BJ (cell line): ENCODE measurements at places on chromosomes 11 and 22. TPM values are rescaled to one million over a fixed set of nuclear protein-coding genes. Genes with fewer than 3 reads are reported as not detected.

The POU2AF2 gene
- polyA plus RNA-seq = not detected in 2 replicates

The PKDREJ gene
- not detected in 2 replicates for polyA plus RNA-seq

The C11orf52 gene
- polyA plus RNA-seq = 2.7 and 2.9 TPM in 2 replicates

The FANCF gene
- 4.0 and 4.1 TPM in 2 replicates for polyA plus RNA-seq

The KCNK4 gene
- polyA plus RNA-seq = 0.05 TPM in 1 of 2 replicates, not detected in the other

- no peak for DNase-seq
Measured at GRCh38 chr11:123356539-123356938, 73.5 kb upstream of the GRAMD1B start.

GRCh38 chr11:2299773-2300172 lies 1.9 kb downstream of the C11orf21 start:
- no peak for DNase-seq

DNA sequence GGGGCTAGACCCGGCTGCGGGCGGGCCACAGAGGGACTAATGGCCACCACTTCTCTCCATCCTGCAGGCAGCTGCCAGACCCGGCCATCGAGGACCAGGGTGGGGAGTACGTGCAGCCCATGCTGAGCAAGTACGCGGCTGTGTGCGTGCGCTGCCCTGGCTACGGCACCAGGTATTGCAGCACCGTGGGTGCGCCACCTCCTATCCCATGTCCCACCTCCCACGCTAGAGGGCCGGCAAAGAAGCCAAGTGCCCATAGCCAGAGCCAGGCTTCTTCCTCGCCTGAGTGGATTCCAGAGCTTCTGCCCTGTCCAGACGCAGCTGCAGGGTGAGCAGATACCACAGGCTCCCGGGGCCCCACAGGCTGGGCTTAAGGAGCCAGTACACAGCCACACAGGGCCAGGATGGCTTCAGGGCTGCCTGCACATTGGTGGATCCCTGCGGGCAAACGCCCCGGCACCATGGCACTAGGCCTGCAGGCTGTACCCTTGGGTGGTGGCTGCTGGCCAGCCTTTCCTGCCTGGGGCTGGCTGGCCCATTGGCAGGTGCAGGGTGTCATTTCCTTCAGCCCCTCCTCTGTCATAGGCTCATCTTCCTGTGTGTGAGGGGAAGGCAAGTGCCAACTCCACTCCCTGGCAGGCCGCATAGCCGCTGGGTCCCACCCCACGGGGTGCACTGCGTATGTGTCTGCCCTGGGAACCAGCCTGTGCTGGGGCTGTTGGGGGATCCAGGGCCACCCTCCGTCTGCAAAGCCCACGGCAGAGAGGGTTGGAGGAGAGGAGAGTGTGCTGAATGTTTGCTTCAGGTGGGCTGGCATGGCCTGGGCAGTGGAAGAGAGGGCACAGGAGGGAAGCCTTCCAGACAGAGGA lies 16.5 kb upstream of the DGCR8 start:
- no peak for DNase-seq

- no peak for DNase-seq
Measured at GRCh38 chr11:128195057-128195751, 392.2 kb downstream of the ETS1 start.

The DSCAML1 gene
- not detected in 2 replicates for polyA plus RNA-seq

- DNase-seq = no peak
Measured at GRCh38 chr11:30510750-30511149, 75.4 kb downstream of the MPPED2 start.

GRCh38 chr11:64659417-64660144 lies 63.4 kb downstream of the NRXN2 start:
- peak; percentile 84 for DNase-seq

GRCh38 chr11:69314555-69314954 lies 20.6 kb downstream of the MYEOV start:
- DNase-seq = no peak

The OR8G1 gene
- not detected in 2 replicates for polyA plus RNA-seq

DNA sequence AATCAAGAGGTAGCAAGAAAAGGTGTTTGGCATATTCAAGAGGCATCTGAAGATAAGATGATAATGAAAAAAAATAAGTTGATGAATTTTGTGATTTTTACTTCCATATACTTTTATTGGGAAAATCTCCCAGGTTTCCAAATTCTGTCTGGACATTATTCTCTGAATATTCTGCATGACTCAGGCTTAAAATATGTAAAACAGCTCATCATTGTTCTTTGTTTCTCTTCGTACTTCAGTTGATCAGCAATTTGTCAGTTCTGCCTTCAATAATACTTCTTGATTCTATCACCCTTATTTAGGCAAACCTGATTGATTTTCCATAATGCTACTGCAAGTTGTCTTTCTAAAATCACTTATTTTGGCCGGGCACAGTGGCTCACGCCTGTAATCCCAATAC lies 30.2 kb downstream of the GTF2H1 start:
- DNase-seq = no peak

GRCh38 chr11:118260353-118260752 lies 3.7 kb downstream of the MPZL2 start:
- no peak for DNase-seq

The COA4 gene
- 61.6 and 62.5 TPM in 2 replicates for polyA plus RNA-seq

DNA sequence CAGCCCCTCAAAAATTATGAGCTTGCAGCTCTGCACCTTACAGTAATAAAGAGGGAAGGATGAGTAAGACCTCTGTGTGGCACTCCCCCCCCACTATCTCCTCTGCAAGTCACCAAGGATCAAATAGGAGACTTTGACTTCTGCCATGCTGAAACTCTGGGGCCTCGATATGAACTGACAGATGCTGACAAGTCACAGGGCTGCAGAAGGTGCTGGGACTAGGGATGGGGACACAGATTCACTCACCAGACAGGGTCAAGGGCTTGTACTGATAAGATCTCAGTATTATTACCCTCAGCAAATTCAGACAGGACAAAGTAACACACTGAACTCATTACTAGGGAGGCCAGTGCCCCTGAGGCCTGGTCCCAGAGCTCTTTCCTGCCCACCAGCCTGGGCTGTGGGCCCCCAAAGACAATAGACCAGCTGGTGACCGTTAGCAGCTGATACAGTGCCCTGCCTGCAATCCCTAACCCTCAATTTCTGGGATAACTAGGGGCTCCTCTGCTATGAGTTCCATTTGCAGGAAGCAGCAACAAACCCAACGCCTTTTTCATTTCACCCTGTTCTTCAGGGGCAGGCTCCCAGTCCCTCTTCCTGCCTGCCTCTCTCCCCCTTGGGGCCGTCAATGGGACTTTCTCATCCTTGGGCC lies 20.1 kb downstream of the TMPRSS13 start:
- DNase-seq = no peak

DNA sequence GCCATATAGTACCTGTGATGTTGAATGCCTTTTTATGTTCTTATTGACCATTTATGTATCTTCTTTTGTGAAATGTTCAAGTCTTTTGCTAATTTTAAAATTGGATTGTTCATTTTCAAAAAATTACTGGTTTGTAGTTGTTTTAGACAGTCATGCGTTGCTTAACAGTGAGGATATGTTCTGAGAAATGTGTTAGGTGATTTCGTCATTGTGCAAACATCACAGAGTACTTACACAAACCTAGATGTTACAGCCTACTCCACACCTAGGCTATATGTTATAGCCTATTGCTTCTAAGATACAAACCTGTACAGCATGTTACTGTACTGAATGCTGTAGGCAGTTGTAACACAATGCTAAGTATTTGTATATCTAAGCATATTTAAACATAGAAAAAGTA lies 32.5 kb downstream of the PDE3B start:
- DNase-seq = no peak

The CRYBA4 gene
- polyA plus RNA-seq = not detected in 2 replicates

DNA sequence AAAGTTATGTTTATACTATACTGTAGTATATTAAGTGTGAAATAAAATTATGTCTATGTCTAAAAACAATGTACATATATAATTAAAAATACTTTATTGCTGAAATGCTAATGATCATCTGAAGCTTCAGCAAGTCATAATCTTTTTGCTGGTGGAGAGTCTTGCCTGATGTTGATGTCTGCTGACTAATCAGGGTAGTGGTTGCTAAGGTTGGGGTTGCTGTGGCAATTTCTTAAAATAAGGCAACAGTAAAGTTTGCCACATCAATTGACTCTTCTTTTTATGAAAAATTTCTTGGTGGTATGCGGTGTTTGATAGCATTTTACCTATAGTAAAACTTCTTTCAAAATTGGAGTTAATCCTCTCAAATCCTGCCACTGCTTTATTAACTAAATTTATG lies 21.4 kb downstream of the INSC start:
- DNase-seq = no peak

The LIPT2 gene
- polyA plus RNA-seq = 2.5 and 2.6 TPM in 2 replicates

- DNase-seq = no peak
Measured at GRCh38 chr22:47734511-47734910, 972.1 kb downstream of the TBC1D22A start.

GRCh38 chr11:33987975-33988580 lies 63.5 kb upstream of the CAPRIN1 start:
- no peak for DNase-seq

DNA sequence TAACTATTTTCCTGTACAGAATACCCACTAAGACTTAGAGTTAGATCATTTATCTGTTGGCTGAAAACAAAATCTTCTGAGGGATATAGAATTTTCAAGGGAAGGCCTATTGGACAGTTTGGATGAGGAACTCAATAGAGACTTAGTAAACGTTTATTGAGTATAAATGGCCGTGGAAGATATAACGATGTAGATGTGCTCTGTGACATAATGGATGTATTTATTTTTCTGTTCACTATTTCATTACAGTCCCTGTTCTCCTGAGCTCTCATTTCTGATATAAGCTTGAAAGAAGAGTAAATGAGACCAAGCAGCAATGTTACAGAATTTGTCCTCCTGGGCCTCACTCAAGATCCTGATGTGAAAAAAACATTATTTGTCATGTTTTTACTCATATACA lies at the start of gene OR4A16:
TSS of gene OR4A16 (plus strand) at position 301 of the 400 bp plus-strand sequence. CDS start at position 301, 0 bp downstream.
- DNase-seq = no peak

The ZNF202 gene
- 7.4 and 8.9 TPM in 2 replicates for polyA plus RNA-seq

GRCh38 chr11:15101072-15101709 lies 13.5 kb upstream of the INSC start:
- no peak for DNase-seq

DNA sequence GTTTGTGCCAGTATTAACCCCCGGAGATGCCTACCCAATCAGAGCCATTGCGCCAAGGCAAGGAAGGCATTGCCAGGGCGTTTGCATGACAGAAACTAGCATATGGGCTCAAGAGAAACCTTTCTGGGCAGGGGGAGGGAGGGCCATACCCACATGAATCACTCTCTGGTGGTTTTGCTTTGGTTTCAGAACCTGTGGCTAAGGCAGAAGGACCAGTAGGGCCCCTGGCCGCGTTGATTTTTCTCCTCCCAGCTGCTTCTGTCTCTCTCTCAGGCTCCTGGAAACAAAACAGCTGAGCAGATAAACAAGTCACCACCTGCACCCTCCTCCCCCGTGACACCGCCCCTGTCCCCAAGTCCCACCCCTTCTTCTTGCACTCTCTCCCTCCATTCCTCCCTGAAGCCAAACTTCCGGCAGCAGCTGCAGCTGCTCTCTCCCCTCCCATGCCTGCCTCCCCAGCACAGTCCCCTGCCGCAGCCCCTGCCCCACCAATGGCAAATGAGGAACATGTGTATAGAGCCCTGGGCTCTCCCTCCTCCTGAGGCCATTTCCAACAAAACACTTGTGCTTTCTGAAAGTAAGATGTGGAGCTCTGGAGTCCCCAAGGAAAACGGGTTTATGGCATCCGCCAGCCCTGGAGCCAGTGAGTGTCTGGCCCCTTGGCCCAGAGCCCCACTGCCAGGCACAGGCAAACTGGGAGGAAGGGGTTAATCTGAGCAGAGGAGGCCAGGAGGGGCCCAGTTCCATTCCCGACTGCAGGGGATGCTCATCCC lies 39.0 kb upstream of the ADA2 start:
- DNase-seq = no peak

DNA sequence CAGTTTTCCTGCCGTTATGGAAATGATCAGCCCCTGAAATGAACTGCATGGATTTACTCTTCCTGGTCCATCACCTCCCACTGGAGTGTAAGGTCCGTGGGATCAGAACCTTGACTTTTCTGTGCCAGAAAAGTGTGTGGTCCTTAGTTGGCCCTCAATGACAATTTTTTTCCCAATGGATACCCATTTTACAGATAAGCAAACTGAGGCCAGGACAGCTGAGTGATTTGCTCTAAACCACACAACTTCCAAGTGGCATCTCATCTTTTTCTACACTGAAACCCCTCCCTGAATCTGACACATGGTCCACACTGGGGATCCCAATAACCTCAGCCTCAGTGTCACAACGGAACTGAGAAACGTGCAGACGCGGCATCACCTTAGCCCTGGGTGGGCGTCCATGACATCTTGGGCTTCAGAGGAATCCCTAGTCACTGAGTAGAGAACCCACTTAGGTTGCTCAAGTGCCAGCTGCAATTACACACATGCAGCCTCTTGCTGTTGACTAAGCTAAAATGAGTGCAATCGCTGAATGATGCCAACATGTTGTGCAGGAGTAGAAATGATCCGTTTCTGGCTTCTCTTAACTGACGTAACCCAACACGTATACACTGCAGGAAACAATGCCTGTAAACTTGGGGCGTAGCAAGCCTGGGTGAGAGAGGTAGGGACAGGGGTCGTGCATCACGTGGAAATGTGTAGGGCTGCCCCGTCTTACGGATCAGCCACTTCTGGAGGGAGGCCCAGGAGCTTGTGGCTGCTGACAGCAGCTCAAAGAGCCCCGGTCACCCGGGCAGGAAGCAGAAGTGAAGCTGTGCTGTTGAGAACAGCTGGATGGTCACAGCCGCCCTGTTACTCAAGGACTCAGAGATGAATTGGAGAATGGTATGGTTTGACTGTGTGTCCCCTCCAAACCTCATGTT lies 136.3 kb downstream of the SHANK2 start:
- DNase-seq = no peak

DNA sequence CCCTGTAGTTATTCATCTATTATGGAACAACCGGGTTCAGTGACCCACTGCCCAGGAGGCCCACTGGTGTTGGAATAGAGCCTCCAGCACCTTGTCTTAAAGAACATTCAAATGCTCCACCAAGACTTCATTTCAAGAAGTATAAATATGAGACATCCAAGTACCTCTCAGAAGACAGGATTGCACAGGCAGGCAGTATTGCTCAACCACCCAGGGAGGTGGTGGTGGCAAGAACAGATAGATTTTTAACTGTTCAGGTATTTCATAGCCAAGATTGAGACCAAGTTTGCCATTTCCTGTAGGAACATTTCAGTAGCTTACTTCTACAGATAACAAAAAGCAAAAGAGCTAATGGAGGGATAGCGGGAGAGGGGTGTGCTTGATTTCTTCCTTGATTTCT lies 78.7 kb downstream of the COMMD9 start:
- DNase-seq = no peak

DNA sequence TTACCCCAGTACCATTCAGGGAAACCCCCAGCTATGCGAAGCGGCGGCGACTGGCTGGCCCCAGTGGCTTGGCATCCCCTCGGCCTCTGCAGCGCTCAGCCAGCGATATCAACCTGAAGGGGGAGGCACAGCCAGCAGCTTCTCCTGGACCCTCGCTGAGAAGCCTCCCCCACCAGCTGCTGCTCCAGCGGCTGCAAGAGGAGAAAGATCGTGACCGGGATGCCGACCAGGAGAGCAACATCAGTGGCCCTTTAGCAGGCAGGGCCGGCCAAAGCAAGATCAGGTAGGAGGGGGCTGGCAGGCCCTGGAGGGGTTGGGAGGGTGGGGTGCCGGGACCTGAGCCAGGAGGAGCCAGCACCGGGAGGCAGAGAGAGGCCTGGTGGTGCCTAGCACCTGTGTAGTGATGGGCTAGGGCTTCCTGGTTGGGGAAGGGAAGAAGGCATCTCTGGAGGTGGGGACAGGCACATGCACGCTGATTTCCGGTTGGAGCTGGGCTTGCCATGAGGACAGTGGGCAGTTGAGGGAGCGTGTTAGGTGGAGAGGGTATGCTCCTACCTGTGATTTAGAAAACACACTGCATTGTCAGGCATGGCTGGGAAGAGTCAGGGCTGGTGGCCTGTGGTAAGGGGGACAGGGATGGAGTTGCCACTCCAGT lies 22.3 kb downstream of the SHANK3 start:
- DNase-seq = no peak

The MOGAT2 gene
- not detected in 2 replicates for polyA plus RNA-seq
